NCI-H2107 (cell line): ENCODE measurements at places on chromosomes 13 and 19.
A peak's percentile ranks its signal among the peaks of the same experiment; 100 is the strongest.

- no peak for DNase-seq
Measured at GRCh38 chr19:56670401-56670960, 1.1 kb downstream of the ZNF835 start.

DNA sequence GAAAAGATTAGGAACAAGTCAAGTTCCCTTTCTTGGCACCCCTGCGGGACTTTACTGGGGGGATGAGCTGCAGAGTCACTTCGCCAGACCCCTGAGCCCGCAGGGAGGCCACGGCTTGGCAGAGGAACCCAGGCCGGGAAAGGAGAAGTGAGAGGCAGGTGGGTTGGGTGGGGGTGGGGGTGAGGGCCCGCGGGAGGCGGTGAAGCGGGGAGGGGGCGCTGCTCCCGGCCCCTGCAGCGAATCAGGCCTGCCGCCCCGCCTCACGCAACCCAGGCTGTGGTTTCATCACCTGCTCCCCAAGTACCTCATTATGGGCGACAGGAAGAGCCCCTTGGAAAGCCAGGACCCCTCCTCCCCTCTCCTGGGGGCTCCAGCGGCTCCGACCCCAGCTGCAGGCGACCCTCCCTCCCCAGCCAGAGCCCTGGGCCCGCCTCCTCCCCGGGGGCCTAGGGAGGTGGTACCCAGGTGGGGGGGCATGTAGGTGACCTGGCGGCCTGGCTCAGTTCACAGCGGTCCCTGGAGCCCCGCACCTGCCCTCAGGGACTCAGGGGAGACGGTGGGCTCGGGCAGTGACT, 9.5 kb downstream of the MEF2B start:
- DNase-seq = no peak

DNA sequence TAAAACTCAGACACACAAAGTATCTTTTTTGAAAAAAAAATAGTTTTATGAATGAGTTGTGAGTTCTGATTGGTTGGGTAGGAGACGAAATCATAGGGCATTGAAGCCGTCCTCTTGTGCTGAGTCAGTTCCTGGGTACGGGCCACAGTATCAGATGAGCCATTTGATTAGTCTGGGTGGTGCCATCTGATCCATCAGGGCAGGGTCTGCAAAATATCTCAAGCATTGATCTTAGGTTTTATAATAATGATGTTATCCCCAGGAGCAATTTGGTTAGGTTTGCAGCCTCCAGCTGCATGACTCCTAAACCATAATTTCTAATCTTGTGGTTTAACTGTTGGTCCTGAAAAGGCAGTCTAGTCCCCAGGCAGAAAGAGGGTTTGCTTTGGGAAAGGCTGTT, 1310.6 kb downstream of the SLITRK1 start:
- DNase-seq = no peak

DNA sequence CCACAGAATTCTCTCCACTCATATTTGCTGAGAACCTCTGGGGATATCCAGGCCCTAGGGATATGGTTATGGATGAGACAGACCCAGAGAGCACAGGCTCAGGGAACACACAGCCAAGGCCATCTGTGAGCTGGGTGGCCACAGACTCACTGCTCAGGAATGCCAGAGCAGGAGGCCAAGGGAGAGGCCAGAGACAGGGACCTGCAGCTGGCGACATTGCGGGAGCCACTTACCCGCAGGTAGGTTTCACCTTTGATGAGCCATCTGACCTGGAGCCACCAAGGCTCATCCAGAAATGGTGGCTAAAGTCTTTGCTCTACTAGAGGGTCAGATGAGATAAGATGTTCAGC, 29.4 kb downstream of the CCNE1 start:
- no peak for DNase-seq

DNA sequence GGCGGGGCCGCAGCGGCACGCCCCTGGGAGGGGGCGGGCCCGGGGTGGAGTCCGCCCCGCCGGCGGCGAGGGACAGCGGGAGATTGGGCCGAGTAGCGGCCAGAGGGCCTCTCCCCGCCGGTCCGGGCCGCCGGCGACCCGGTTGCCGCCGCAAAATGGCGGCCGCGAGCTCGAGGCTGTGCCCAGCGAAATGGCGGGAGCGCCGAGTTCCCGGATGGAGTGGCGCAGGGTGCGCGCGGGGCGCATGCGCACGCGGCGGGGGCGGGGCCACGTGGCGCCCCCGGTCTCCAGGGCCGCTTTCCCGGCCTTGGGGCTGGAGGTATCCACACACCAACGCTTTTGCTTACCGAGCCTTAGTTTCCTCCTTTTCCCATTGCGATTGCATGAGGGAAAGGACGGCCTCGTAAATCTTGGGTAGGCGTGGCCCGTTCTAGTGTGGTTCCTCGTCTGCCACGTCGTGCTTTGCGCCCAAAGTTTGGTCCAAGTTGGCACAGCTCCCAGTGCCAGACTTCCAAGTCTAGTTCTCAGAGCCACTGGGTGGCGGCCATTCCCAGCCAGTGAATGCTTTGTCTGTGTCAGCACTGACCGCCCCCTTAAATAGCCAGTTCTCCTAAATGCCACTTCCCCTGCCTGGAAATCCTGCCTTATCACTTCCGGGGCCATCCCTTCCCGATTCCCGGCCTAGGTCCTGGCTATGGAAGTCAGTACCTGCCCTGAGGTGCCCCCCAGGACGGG, 513 bp downstream of the CIRBP start:
- DNase-seq = peak; percentile 71

DNA sequence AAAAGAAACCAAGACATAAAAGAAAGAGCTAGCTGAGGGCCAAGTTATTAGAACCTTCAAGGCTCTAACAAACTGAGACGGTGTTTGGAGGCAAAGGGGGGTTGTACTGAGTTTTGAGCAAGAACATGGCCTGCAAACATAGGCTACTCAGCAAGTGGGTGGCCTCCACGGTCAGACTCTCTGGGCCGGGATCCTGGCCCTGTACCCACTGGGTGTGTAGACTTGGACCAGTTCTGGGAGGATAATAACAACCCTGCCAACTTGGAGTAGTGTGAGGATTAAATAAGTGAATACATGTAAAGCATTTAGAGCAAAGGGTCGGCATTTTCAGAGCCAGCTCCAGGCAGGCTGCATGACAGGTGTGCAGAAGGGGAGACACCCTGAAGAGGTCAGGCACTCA, 56.1 kb upstream of the TNFRSF19 start:
- DNase-seq = no peak

DNA sequence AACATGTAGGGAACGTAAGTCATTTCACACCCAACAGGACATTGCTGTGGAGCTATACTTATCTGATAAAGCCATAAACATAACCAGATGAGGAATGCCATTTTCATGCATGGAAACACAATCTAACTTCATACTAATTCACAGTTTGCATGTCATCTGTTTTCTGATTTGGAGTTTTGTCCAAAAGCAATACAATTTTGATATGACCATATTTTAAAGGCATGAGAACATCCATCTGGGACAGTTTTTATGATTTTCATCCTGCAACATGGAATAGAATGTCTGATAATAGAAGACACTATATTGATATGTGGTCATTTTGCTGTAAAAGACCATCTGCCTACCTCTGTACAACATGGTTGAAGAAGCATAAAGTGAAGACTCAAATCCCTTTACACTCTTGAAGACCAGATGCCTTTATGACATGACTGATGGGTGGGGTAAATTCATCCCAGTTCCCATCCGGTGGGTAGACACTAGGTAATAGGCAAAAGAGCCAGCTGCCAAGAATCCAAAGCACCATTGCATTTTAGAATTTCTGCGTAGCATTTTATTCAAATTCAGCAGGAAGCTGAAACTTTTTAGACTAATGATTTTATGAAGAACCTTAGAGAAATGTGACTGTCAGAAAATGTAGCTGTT, 309.8 kb downstream of the LMO7 start:
- DNase-seq = no peak

- DNase-seq = no peak
Measured at GRCh38 chr13:45464141-45464686, 525 bp upstream of the COG3 start.

GRCh38 chr13:20980899-20981298, 78.4 kb upstream of the XPO4 start:
- no peak for DNase-seq

- no peak for DNase-seq
Measured at GRCh38 chr19:17021793-17022590, 4.6 kb downstream of the CPAMD8 start.

GRCh38 chr13:45209229-45209628, 8.4 kb upstream of the KCTD4 start:
- no peak for DNase-seq

- no peak for DNase-seq
Measured at GRCh38 chr13:95185851-95186250, 115.4 kb downstream of the ABCC4 start.

DNA sequence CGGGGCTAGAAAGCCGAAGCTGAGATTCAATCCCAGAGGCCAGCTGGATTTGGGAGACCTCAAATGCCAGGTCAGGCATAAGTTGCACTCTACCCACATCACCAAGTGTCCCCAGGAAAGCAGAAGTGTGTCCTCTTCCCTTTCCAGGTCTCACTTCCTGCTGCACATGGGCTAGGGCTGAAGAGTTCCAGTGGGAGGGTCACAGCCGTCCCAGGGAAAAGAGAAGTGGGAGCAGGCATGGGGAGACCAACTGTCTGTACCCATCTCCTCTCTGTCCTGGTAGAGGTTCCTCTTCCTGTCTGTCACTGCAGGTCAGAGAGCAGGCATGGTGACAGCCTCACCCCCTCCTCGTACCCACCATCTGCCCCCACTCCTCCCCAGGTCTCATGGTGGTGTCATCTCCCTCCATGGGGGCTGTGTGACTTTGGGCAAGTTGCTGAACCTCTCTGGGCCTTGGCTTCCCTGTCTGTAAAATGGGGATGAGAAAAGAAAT, 14.8 kb downstream of the AXL start:
- DNase-seq = no peak
